ENCODE measurements at places on chromosomes 4 and X.

DNA sequence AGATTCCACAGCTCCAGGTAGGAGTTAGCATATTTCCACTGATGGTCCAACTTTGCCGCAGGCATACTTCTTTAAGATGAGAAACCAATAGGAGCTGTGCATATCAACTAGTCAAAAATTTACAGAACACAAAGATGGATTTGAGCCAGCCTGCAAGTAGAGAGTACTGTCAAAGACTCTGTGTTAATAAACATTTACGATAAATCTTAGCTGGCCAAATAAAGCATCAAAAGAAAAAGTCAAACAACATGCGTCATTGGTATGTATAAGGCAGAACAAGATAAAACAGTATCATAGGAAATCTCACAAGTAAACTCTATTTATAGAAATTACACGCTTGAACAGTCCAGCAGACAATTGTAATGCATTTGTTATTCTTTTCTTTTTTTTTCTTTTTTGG is 907.4 kb upstream of the AGA start:
- no peak for DNase-seq

DNA sequence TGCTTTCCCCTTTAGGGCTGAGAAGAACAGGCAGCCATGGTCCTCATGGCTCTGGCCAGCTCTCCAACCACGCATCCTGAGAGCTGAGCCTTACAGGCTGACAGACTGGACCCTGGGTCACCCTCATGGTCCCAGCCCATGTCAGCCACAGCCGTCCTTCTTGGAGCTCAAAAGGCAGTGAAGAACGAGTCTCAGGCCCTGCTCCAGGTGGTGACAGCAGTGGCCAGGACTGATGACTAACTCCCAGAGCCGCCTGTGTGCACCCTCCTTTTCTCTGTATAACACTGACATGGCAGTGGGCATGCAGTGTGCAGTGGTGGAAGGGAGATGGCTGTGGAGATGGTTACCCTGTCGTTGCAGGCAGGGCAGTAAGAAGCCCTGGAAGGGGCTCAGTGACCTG is 10.3 kb upstream of the DUSP9 start:
- no peak for DNase-seq

DNA sequence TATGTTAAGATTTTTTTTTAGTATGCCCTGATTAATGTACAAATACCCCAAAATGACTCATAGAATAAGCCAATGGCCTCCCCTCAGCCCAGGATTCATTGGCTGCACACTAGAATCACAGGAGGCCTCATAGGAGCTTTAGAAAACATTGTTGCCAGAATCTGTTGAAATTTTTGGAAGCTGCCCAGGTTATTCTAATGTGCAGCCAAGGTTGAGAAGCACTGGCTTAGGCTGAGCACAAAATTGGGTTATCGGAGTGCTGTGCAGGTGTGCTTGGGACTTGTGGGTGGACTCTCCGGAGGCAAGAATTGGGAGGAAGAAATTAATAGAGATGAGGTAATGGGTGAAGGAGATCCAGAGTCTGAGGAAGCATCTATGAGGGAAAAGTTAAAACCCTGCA is 41.3 kb upstream of the VCX start:
- DNase-seq, result peak; percentile 22

GRCh38 chrX:65642914-65643491 is 24.5 kb upstream of the MSN start:
- DNase-seq, result no peak

- no peak for DNase-seq
These were observed 28.5 kb upstream of the WNK3 start for GRCh38 chrX:54386314-54386713.

DNA sequence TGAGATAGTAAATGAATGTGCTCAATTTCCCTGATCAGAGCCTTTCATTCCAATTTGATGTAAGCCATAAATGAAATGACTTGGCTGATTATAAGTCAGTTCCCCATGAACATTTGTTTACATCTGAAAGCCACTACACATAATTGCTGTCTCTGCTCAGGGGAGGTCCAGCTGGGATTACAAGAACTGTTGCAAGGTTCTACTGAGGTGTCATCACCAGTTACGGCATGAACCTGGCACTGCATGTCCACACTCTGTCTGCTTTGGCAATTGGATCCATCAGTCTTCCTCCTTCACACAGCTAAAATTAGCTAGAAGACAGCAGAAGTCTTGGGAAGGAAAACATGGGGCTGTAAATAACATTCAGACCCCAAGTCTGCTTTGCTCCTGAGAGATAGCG is 12.8 kb upstream of the MBNL3 start:
- no peak for DNase-seq

- DNase-seq, result no peak
These were observed 404.6 kb downstream of the ARHGAP24 start for GRCh38 chr4:85879518-85879917.

- no peak for DNase-seq
These were observed 194.3 kb upstream of the TENM3 start for GRCh38 chr4:182048871-182049270.

DNA sequence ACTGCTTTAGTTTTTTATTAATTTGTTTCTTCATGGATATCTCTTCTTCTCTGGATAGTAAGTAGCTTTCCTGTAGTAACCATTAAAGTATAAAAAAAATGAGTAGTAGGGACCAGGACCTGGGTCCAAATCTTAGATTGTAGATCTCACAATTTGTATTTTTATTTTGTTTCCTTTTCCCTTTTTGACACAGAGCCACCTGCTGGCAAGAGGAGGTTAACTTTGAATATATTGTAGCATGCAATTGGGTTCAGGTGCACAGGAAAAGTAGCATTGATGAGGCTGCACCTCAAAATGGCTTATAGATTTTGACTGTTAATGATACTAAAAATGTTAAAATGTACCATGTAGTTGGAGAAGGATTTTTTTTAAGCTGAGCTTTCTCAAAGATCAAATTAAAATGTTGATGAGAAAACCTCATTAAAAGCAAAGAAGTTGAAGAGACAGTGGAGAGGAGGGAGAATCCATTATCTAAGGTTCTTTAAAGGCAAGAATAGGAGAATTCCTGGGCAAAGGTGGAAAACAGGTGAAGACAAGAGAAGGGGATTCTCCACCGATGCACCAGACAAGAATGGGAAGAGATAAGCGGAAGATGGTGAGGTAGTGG is 48.3 kb upstream of the HPGDS start:
- DNase-seq, result no peak

GRCh38 chr4:123343400-123344041 is 53.1 kb upstream of the SPRY1 start:
- no peak for DNase-seq

Measured in muscle of back (tissue), 13 donors.